Left renal cortex interstitium (tissue), 4 donors: ENCODE measurements at places on chromosomes 7 and 10. TPM values are rescaled to one million over a fixed set of nuclear protein-coding genes. Genes with fewer than 3 reads are reported as not detected.

DNA sequence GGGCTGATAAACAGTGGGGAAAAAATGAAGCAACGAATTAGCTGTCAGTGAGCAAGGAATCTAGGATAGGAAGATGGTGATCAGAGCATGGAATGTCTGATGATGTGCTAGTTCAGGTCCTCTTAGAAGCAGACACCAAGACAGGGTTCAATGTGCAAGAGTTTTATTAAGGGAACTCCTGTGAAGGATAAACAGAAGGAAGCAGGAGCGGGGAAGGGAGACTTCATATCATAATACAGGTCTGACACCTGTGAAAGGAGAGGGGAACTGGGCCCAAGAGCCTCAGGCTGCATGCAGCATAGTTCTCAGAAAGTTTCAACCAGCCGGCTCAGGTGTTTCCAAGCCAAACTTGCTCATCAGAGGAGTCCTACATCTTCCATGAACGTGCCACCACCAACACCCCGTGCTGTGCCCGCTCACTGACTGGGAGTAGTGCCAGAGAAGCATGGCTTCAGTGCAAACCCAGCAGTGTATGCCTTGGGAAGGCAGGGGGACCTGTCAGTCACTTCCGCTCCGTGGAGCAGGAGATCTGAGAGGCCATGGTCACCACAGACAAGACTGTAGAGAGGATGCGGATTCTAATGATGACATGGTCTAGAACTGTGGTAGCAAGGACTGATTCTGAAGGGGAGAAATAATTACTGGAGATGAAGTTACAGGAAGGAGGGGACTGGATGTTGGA is 45.8 kb downstream of the ZNF800 start:
- DNase-seq, result no peak

GRCh38 chr7:69789563-69789962 is 191.3 kb downstream of the AUTS2 start:
- DNase-seq, result no peak

GRCh38 chr7:120833546-120833945 is 24.4 kb downstream of the TSPAN12 start:
- no peak for DNase-seq

Gene SPDYE16
- 1.3 TPM for polyA plus RNA-seq

Gene OR9A2
- not detected for polyA plus RNA-seq

GRCh38 chr10:61632057-61632670 is 30.6 kb upstream of the CABCOCO1 start:
- no peak for DNase-seq

Gene HILPDA
- polyA plus RNA-seq, result 19.7 TPM

DNA sequence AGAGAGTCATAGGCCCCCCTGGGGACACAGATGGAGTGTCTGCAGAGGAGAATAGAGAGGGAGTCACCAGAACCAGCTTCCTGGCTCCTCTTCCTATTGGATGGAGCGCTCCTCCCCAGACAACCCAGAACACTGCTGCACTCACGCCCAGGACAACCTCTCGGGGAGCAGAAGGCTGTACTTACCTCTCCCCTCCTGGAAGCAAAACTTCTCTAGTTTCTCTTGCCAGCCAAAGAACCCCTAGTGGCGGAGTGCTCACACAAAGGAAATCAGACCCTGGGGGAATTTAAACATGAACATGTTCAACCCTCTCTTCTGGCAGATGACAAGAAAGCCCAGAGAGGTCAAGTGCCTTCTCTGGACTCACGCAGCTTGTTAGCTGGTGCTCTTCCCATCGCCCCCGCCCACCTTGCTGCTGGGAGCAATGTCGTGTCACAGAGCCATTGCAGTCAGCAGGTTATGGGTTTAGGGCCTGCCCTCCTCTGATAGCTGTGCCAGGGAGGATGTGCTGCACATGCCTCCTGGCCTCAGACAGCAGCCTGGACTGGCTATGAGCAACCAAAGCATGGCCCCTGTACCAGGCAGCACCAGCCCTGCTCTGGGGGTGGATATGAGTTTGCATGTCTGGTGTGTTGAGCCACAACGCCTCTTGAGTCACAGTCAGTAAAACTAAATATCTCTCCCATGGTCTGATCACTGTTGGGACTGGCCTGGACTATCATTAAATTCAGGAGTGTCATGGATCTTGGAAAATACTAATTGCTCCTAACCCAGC is 84.4 kb downstream of the SLIT1 start:
- no peak for DNase-seq

Gene CUBN
- polyA plus RNA-seq, result 100 TPM

Gene COL28A1
- 12.4 TPM for polyA plus RNA-seq

DNA sequence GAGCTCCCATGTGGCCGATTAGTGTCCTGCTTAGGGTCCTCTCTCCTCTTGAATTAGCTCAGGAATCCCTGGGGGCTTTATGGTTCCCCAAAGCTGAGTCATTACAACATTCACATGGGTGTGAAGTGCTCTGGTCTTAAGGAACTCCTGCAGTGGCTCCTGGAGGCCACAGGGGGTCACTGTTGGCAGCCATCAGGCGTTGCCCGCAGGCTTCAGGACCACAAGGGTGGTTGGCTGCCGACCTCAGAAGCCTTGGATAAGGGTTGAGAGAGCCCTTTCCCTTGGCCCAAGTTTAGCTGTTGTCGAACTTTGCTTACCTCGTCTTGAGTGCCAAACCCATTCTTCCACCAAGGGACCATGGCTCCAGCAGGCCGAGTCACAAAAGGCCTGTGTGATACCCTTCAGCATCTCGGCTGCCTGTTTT is 61.7 kb downstream of the SH2D4B start:
- no peak for DNase-seq

DNA sequence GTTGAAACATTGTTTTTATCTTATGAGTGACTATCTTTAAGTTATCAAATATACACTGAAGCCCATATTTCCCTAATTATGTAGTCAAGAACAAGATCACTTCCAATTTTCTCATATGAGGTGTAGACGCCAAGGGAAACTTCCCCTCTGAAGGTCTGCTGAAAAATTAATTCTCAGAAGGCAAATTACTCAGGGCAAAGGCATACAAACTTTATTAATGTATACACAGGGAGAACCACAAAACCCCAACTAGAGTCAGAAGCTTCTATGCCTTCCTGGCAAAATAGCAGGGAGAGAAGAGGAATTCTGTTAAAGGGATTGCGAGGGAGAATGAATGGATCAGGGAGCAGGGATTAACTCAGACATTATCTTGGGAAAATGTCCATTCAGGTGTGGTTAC is 83.4 kb downstream of the DOCK4 start:
- no peak for DNase-seq

DNA sequence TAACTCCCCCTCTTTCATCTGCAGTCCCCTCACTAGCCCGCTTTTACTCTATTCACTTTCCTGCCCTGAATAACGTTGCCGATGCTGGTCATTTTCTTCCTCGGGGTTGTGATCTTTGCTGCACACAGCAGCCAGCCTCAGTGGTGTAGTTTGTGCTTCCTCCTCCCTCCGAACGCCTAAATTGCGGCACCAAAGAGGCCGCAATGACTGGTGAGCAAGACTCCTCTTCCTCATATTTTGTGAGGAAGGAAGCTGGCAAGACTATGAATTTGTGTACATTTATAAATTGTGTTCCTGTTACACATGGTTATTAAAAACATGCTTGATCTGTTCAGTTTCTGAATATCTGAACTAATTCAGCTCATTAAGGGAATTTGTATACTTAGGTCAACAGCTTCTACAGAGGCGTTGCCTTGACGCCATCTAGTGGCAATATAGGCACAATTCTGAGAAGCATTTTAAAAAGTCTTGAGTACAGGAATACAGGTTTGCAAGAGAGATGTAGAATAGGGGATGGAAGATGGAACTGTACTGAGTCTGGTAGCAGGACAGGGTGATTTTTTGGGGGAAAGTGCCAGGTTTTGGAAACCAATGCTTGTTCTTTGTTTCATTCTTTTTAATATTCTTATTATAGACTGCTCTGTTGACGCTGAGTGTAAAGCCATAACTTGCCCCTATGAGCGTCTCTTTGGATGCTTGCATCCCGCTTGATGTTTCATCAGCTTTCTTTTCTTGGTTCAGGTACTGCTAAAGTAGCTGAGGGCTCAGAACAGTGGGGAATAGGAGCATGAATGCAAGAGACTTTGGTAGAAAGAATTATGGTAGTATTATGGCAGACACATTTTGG is 4.1 kb upstream of the TAS2R5 start:
- DNase-seq, result no peak

- no peak for DNase-seq
These were observed 21.9 kb downstream of the MNX1 start for GRCh38 chr7:156988343-156989185.

GRCh38 chr7:158026636-158027265 is 560.9 kb downstream of the PTPRN2 start:
- DNase-seq, result no peak

- DNase-seq, result no peak
These were observed 956 bp upstream of the GJC3 start for GRCh38 chr7:99930376-99930775.

DNA sequence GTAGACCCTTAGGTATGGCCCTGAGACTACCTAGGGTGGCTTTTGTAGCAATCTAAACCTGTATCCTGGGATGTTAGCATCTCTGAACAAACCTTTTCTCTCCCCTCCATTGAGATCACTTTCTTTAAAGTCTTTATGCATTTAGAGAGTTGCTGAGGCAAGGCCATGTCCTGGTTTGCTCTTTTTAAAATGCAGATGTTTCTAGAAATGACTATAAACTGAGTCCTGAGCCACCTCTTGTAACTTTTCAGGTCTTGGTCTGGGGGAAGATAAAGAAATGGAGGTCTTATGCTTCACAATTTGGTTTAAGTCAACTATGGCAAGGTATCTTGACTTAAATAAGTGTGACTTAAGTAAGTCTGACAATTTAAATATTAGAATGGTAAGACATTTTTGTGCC is 78.0 kb downstream of the AUTS2 start:
- DNase-seq, result no peak

- DNase-seq, result no peak
These were observed 67.6 kb downstream of the DNMBP start for GRCh38 chr10:99941942-99942820.

- DNase-seq, result no peak
These were observed 117.5 kb upstream of the LRRN3 start for GRCh38 chr7:110973196-110973990.

GRCh38 chr7:94633687-94634086 is 22.2 kb downstream of the SGCE start:
- DNase-seq, result no peak
